ENCODE measurements at places on chromosomes 7 and 10.

DNA sequence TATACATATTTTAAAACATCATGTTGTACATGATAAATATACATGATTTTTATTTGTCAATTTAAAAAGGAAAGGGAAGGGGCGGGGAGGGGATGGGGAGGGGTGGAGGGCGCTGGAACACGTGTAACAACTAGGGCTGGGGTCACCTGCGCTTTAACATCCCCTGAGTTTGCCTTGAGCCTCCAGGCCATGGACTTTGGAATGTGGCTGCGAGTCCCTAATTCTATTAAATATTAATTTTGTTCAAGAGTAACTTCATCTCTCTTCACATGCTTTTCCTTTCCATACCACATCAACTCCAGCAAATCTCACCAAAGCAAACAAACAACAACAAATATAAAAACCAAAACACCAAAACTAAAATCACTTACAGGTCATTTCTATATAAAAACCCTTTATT, 10.6 kb downstream of the IFIT5 start:
- no peak for DNase-seq

DNA sequence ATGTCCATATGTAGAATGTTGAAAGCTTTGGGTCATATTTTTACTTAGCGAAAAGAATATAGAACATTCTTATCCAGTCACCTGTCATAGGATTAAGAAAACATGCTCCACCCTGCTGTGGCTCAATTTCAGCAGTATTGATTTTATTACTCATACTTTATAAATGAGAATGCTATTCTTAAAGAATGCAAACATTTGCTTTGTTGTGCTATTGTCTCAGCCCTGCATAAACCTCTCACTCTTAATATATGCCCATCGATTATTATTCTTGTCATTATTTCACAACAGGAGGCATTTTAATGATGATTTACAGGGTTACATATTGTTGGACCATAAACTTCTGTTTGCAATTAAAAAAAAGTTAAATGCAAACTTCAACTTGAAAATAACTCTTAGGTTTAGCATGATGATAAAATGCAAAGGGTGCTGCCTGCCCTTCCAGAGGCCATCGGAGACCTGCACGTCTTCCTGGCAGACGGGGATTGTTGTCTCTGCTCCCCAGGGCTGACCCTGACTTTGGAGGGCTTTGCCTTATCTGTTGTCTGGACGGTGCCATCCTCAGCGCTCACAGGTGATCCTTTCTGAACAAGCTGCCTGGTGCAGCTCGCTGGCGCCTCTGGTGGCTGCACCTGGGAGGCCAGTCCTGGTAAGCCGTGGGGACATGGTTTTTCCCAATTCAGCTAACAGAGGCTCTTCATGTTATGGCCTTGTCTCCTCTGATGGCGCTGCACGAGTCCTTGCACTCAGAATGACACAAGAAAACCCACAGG, 50.0 kb upstream of the SHH start:
- peak; percentile 5 for DNase-seq

GRCh38 chr7:138435231-138435919, 24.7 kb upstream of the TRIM24 start:
- DNase-seq, result no peak

- no peak for DNase-seq
These were observed 93.7 kb upstream of the CAV2 start for GRCh38 chr7:116405810-116406209.

- DNase-seq, result no peak
These were observed 3.2 kb downstream of the INSIG1 start for GRCh38 chr7:155300641-155301452.

- no peak for DNase-seq
These were observed 159.6 kb downstream of the NRP1 start for GRCh38 chr10:33174674-33175434.

- DNase-seq, result no peak
These were observed 37.3 kb upstream of the PRSS1 start for GRCh38 chr7:142711746-142712616.
